ENCODE measurements at places on chromosomes 13 and 19.

GRCh38 chr13:61546911-61547310 lies 131.3 kb upstream of the PCDH20 start:
- ATAC-seq = no peak

GRCh38 chr13:105200181-105200580 lies 1335.3 kb downstream of the EFNB2 start:
- ATAC-seq = no peak

DNA sequence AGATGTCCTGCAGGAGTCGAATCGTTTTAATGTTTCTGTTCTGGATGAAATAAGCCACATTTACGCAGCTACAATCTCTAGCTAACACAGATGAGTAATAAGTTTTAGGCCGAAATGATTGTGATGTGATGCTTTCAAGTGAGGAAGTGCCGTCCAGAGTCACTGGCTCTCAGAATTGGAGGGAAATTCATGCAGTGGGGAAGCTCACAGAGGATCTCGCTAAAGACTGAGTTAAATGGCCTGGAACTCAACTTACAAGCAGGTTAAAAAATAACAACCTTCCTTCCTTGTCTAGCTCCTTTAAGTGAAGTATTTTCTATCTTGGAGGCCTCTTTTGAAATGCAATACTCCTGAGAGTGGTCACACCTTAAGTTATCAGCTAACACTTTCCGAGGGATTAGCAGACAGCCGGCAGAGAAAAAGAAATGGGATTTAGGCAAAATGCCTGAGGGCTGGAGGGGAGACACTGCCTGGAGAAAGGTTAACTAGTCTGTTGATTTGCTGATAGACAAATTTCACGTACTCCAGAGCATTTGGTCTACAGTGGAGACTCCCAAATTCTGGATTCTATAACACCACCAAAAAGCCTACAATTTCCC lies 74.2 kb downstream of the IRS2 start:
- no peak for ATAC-seq

DNA sequence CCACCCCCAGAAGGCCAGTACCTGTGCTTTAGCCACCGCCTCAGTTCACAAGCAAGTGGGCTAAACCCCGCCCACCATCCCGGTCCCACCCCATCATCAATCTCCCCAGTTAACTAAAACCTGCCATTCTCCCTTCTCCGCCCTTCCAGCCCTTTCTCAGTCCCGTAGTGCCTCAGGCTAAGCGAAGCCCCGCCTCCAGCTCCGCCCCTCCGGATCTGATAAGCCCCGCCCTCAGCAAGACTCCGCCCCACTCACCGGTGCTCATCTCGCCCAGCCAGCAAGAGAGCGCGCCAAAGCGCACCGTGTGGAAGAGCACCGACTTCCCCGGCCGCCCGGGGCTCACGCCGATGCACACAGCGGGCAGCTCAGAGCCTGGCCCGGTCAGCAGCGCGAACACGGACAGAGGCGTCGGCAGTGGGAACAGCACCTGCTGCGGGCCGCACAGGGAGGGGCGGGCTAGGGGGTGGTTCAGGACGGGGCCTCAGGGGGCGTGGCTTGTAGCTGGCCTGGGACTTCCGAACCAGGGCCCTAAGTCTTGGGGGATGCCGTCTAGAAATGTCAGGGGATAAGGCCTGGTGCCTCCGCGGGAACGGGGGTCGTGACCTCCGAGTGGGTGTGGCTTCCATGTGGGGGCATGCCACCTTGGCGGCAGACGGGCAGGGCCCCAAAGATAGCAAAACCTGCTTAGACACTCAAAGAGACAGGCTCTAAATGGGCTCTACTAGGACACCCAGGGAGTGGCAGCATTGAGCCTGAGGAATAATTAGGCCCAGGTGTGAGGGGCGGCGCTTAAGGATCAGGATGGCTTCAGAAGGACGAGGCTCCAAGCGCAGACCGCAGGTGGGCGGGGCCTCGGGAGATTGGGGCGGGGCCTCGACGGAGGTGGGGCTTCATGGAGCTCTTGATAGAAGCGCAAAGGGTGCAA lies 21.4 kb downstream of the MAP4K1 start:
- ATAC-seq = no peak

DNA sequence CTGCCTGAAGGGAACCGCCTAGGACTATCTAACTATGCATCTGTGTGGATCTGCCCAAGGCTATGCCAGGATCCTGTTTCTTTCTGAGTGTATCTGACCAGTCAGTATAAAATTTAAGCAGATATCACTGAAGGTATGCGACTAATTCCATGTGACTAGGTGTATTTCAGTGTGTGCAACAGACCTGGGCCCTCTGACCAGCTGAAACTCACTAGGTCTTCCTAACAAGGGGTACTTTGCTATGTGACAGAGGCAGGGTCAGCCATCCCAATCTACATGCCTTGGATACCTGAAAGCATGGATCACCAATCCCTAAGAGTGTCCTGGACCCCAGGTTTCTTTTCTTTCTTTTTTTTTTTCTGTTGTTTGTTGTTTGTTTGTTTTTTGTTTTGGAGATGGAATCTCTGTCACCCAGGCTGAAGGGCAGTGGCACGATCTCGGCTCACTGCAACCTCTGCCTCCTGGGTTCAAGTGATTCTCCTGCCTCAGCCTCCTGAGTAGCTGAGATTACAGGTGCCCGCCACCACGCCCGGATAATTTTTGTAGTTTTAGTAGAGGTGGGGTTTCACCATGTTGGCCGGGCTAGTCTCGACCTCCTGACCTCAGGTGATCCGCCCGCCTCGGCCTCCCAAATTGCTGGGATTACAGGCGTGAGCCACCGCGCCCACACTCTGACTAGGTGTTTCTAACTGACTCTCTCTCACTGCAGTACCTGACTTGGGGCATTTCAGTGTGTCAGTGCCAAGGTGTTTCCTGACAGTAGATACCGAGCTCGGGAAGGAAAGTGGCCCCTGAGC lies 43.5 kb downstream of the FCGBP start:
- no peak for ATAC-seq

- no peak for ATAC-seq
These were observed 20.6 kb upstream of the PLPP2 start for GRCh38 chr19:311813-312261.

GRCh38 chr13:51179432-51179971 lies 42.7 kb upstream of the FAM124A start:
- ATAC-seq = no peak

DNA sequence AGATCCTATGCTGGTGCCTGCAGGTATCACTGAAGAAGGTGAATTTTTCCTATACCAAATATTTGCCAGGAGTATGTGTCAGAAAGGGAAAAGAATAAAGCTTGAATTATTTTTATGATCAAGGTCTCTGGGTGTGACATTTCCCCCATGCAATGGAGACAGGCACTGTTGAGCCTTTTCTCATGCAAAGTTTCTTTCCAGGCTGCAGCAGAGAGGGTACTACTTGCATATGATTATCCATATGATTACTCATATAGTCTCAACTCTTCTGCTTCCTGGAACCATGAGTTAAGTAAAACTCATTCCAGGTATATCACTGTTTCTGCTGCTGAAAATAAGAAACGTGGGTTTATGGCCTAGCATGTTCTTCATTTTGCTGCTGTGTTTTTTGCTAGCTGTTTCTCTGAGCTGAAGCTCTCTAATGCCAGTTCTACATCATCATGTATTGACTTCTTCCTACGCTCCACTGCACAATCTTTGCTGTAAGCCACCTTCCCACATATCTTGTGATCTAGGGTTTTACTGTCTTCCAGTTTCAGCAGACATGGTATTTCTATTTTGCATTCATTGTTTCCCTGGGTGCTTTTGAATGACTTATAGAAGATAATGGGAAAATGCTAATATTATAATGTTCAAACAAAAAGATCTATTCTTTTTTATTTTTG lies 278.7 kb upstream of the GPC6 start:
- ATAC-seq = no peak

- ATAC-seq = no peak
These were observed 1180.3 kb upstream of the PCDH20 start for GRCh38 chr13:62595976-62596375.

- no peak for ATAC-seq
These were observed 18.0 kb downstream of the SLC5A5 start for GRCh38 chr19:17889609-17890214.

- ATAC-seq = no peak
These were observed 63.1 kb downstream of the TM9SF2 start for GRCh38 chr13:99564386-99564785.

- ATAC-seq = peak; percentile 100
These were observed at the start of gene ZNF17 for GRCh38 chr19:57410877-57411671. Gene ZNF17 (plus strand): TSS chr19:57411161. CDS start chr19:57413616, 2,455 bp downstream.

GRCh38 chr13:90454002-90454636 lies 893.4 kb upstream of the MIR17HG start:
- ATAC-seq = no peak

GRCh38 chr19:10431254-10431942 lies 11.1 kb downstream of the PDE4A start:
- peak; percentile 14 for ATAC-seq

DNA sequence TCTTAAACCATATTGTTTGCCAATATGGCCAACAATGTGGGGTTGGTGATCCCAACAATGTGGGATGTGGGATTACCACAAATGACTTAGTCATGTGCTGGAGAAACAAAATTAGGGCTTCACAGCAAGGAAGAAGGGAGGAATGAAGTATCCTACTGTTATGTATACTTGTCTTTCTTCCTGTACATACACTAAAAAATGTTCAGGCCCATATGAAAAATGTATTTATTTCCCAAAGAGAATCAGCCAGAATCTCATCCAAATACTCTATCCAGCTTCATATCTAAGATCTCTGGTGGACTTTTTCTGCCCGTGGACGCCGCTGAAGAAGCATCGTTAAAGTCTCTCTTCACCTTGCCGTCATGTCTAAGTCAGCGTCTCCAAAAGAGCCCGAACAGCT lies at the start of gene HNRNPA1L2:
HNRNPA1L2 (plus strand) TSS at position 301 of the 400 bp plus-strand sequence; CDS start at position 363, 62 bp downstream.
- ATAC-seq = no peak

DNA sequence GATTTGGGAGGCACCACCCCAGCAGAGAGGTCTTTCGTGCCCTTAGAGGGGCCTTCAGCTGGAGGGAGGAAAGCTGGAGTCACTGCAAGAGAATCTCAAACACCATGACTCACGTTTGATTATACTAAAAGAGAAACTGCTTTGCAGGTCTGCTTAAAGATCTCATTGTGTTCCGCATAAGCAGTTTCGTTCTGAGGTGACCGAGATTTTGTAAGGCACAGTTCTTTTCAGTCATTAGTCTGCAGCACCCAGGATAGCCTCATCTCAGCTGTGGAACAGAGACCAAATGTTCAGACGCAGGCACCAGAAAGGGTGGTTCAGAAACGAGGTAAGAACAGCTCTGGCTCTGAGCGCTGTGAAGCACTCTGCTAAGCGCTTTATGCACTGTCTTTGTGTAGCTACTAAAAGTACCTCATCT lies 71.2 kb upstream of the GTF3A start:
- ATAC-seq = peak; percentile 99

DNA sequence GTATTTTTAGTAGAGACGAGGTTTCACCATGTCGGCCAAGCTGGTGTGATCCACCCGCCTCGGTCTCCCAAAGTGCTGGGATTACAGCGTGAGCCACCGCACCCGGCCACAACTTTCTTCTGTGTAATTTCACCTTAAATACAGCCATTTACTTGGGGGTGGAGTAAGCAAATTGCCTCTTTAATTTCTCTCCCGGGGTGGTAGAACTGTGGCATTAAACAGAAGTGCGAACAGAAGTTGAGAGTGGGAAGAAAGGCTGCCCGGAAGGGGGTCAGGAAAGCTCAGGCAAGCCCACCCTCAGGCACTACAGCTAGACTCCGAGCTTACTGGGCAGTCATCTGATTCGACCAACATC lies 475 bp upstream of the DNAJC15 start:
- ATAC-seq = no peak

GRCh38 chr19:10707440-10707839 lies 6.2 kb downstream of the QTRT1 start:
- ATAC-seq = no peak

GRCh38 chr13:29020314-29020713 lies 200.2 kb downstream of the MTUS2 start:
- no peak for ATAC-seq

DNA sequence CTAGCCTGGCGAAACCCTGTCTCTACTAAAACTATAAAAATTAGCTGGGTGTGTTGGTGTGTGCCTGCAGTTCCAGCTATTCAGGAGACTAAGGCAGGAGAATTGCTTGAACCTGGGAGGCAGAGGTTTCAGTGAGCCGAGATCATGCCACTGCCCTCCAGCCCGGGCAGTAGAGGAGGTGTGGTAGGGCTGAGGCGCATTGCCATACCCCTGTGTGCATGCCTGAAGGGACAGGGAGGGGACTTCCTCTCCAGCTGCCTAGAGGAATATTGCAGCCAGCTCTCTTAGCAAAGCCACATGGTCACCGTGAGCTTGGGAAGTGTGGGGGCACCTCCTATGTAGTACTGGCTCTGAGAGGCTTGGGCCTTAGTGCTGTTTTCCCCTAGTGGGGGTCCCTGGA lies 29.2 kb upstream of the PEPD start:
- ATAC-seq = no peak

- ATAC-seq = no peak
These were observed 12.0 kb upstream of the MATK start for GRCh38 chr19:3798137-3798536.

DNA sequence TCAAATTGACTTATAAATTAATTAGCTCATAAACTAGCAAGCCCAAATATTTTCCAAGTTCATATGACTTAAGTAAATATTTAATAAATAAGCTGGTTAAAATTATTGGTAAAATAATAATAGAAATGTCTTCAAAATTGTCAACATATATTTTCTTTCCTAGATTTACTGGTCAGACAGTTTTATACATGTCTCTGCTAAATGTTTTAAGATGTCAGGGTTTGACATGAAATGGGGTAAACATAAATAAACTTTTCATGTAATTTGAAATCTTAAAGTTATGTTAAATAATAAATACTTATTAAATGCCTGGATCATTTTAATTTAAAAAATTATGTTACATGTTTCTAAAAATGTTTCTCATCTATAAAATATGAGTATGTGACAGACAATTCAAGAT lies 18.3 kb upstream of the CYSLTR2 start:
- ATAC-seq = no peak

DNA sequence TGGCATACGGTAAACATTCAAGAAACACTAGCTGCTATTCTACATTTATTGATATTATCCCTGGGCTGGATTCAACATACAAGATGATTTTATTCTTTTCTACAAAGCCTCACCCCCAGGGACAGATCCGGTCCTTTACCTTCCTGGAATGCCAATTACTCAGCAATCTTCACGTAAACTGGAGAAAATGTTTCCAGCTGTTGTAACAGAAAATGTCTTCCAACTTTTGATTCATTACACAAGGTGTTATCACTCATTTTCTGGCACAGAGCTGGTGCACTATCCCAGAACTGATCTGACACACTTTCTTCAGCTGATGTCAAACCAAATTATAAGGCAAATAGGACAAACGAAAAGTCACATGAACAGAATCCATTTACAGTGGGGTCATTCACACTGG lies 33.1 kb downstream of the DCLK1 start:
- ATAC-seq = no peak

All from activated CD4-positive, CD25-positive, alpha-beta regulatory T cell treated with anti-CD3 and anti-CD28 coated beads, Interleukin-2, amount 50 U/mL, for 24 hours (primary cell).